Activated T-cell treated with anti-CD3 and anti-CD28 coated beads, Interleukin-2, amount 50 U/mL, for 24 hours (primary cell): ENCODE measurements at places on chromosomes 6 and 20.
A peak's percentile ranks its signal among the peaks of the same experiment; 100 is the strongest.

DNA sequence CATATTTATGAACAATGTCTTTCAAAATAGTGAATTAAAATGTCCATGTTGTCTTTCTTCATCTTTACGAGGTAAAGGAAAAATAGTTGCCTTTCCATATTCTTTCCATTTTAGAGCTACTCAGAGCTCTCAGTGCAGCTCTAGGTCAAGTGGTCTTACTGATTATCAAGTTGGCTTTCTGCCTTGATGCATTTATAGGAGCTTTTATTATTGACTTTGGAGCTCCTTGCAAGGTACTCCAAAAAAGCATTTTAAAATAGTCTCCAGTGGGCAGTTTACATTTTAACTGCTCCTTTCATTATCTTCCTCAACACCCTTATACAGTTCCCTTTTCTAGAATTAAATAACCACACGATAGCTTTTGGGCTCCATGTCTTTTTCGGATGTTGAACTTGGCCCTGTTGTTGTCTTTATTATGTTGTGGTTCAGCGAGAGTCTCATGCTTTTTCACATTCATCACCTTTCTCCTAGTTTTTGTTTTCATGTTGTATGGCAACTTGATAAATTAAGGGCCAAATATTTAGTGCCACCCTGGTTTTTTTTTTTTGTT is 122.9 kb downstream of the CLIC5 start:
- H3K36me3 ChIP-seq = no peaks in the 10 kb centered on the region
- DNase-seq = no peak
- H3K4me3 ChIP-seq = no peak overlapping the region
- H3K4me1 ChIP-seq = peaks cover 22% of the 10 kb centered on the region
- H3K27ac ChIP-seq = no peak overlapping the region

- DNase-seq = no peak
- H3K4me1 ChIP-seq = peaks cover 7% of the 10 kb centered on the region
- H3K27me3 ChIP-seq = no peaks in the 10 kb centered on the region
- no peak overlapping the region for H3K4me3 ChIP-seq
Observed at GRCh38 chr6:143125864-143126573, 65.3 kb downstream of the AIG1 start.

DNA sequence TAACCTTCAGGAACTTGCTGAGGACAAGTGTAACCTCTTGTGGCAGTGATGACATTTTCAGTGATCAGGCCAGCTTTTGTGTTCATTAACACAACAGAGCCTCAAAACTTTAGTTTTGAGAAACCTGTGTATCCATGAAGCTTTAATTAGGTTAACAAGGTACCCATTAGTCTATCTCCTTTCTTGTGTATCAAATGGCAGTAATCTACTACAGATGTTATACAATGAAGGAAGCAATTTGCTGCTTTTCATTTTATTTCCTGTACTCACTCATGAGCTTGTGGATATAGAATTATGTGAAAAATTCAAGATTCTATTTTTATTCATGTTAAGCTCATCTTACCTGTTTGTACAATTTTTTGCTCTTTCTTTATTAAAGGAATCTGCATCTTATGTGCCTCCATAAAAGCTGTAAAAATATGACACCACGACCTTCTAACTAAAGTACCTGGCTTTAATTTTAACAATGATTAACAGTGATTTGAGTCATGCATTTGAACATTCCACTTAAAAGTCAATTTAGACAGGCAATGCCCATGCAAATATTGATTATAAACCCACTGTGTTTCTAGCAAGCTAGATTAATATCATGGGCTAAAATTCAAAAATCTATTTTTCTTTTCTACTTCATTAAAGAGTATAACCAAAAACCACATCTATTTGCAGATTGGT is 897.3 kb downstream of the KIF16B start:
- no peak for DNase-seq
- no peaks in the 10 kb centered on the region for H3K27me3 ChIP-seq
- no peak overlapping the region for H3K4me3 ChIP-seq
- no peaks in the 10 kb centered on the region for H3K36me3 ChIP-seq
- no peak overlapping the region for H3K27ac ChIP-seq

DNA sequence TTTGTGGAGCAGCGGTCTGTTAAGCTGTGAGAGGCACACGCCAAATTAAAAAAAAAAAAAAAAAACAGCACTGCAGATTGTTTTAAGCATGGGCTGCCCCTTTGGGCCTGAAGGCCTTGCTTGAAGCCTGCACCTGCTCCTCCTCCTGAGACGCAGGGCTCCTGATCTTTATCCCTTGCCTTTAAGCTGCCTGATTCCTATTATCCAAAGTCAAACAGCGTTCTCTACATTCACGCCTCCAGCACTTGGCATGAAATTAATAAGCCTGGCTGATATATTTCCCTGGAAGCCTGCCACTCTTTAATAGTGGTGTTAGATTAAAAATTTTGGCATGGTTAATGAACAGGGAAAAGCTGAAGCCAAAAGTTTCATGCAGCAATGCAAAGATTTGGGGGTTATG is 163.9 kb downstream of the FAXC start:
- no peaks in the 10 kb centered on the region for H3K36me3 ChIP-seq
- H3K27ac ChIP-seq = no peak overlapping the region
- peaks cover 25% of the 10 kb centered on the region for H3K27me3 ChIP-seq
- DNase-seq = no peak
- H3K4me3 ChIP-seq = no peak overlapping the region

GRCh38 chr6:159170333-159170672 is 1.1 kb downstream of the FNDC1 start:
- DNase-seq = no peak
- no peak overlapping the region for H3K27ac ChIP-seq
- peaks cover 81% of the 10 kb centered on the region for H3K27me3 ChIP-seq
- peaks cover 19% of the 10 kb centered on the region for H3K4me1 ChIP-seq

GRCh38 chr6:45920819-45921511 is 94.7 kb downstream of the CLIC5 start:
- H3K36me3 ChIP-seq = no peaks in the 10 kb centered on the region
- peaks cover 57% of the 10 kb centered on the region for H3K4me1 ChIP-seq
- H3K4me3 ChIP-seq = peak overlapping the region; percentile 45

DNA sequence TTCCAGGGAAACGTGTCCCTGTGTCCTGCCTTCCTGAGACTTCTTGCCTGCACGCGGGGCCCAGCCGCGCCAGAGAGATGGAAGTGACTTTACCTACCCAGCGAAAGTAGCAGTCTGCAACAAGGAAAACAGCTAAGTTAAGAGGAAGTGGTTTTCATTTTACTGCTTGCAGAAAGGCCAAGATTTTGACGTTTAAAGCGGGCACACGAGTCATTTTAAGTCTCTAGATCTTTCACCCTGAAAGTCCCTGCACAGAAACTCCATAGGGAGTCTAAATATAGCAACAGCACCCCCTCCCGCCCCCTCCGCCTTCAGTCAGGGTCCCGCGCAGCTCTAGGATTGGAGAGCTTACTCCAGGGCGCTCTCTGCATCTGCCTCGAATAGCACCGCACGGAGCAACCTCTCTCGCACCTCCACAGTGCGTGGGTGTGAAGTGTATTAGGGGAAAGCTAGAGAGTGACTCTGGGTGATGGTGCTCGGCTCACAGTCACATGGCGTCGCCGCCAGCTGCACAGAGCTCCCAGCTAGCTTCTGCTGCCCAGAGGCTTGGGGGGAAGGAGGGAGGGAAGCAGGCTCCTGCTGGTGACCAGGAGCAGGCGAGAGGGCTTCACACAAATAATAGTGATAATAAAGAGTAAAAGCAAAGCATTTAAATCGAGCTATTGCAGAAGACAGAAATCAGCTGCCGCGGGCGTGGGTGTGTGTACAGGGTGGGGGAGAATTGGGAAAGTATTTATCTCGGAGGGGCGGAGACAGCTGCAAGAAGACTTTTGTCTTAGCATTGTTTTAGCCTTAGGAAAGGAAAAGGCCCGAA is 1.8 kb upstream of the KCNQ5 start:
- H3K36me3 ChIP-seq = peaks cover 6% of the 10 kb centered on the region
- peaks cover 64% of the 10 kb centered on the region for H3K4me1 ChIP-seq
- peak; percentile 84 for DNase-seq
- H3K27me3 ChIP-seq = peaks cover 3% of the 10 kb centered on the region

DNA sequence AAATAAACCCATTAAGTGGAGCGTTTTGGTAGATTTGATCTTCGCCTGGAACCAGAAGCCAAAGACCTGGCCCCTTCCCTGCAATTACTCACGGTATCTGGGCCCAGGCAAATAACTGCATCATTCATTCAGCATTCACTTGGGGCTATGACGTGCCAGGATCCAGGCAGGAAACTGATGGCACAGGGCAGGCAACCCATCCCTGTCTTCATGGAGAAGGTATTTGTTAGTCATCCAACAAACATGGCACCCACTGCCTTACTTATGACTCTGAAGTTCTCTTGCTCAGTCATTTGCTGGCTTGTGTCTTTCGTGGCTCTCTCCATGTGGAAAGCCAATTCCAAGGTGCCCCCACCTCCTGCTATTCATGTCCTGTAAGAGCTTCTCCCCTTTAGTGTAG is 232.4 kb downstream of the BMP7 start:
- H3K4me1 ChIP-seq = no peaks in the 10 kb centered on the region
- H3K36me3 ChIP-seq = no peaks in the 10 kb centered on the region

DNA sequence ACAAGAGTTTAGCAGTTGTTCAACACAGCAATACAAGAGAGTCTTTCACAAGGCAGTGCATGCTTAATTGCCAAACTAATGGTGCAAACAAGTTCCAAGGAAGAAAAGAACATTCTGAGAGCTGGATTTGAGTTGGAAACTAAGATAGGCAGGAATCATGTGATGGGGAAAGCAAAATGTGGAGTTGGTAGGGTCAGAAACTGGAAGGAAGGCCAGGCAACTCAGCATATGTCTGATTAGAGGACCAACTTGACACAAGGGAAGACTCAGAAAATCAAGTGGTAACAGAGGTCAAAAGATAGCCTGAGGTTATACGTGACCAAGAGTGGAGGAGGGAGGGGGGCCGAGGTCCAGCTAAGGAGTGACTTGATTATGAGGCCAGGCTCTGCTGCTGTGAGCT is 117.3 kb downstream of the SMLR1 start:
- DNase-seq = no peak
- H3K27ac ChIP-seq = no peak overlapping the region
- no peak overlapping the region for H3K4me3 ChIP-seq

GRCh38 chr20:46331611-46332361 is 23.5 kb upstream of the CDH22 start:
- H3K36me3 ChIP-seq = no peaks in the 10 kb centered on the region
- H3K27ac ChIP-seq = no peak overlapping the region
- no peak for DNase-seq

GRCh38 chr6:74410630-74411029 is 714.6 kb downstream of the CD109 start:
- no peaks in the 10 kb centered on the region for H3K4me1 ChIP-seq
- no peak overlapping the region for H3K27ac ChIP-seq

DNA sequence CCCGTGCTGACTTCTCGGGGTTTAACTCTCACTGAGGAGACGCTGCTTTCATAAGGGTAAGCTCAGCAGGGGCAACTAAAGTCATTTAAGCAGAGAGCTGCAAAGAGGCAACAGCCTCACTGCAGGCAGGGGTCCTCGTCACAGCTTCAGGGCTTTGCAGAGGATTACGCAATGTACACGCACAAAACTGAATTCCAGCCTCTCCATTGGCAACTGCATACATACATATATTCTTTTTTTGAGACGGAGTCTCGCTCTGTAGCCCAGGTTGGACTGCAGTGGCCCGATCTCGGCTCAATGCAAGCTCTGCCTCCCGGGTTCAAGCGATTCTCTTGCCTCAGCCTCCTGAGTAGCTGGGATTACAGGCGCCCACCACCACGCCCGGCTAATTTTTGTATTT is 2.4 kb downstream of the GMEB2 start:
- peaks cover 37% of the 10 kb centered on the region for H3K36me3 ChIP-seq
- no peak for DNase-seq
- H3K4me3 ChIP-seq = no peak overlapping the region
- H3K27ac ChIP-seq = no peak overlapping the region

DNA sequence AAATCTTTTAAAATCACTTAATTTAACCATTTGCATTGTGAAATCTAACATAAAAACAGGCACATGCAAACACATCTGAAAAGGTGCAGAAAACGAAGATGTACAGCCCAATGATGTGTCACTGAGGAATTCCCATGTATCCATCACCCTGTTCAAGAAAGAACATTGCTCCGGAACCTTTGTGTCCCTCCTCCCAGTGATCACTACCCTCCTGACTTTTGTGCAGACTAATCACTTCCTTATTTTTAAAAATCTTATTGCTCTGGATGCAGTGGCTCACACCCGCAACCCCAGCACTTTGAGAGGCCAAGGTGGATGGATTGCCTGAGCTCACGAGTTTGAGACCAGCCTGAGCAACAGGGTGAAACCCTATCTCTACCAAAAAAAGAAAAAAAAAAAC is 14.6 kb downstream of the GINS1 start:
- H3K27me3 ChIP-seq = no peaks in the 10 kb centered on the region
- H3K4me1 ChIP-seq = peaks cover 17% of the 10 kb centered on the region
- no peak for DNase-seq
- H3K36me3 ChIP-seq = peaks cover 83% of the 10 kb centered on the region
- no peak overlapping the region for H3K27ac ChIP-seq
- H3K4me3 ChIP-seq = no peak overlapping the region

GRCh38 chr6:111771629-111772028 is 101.6 kb downstream of the FYN start:
- H3K36me3 ChIP-seq = peaks cover 91% of the 10 kb centered on the region
- peaks cover 91% of the 10 kb centered on the region for H3K4me1 ChIP-seq
- no peak for DNase-seq

DNA sequence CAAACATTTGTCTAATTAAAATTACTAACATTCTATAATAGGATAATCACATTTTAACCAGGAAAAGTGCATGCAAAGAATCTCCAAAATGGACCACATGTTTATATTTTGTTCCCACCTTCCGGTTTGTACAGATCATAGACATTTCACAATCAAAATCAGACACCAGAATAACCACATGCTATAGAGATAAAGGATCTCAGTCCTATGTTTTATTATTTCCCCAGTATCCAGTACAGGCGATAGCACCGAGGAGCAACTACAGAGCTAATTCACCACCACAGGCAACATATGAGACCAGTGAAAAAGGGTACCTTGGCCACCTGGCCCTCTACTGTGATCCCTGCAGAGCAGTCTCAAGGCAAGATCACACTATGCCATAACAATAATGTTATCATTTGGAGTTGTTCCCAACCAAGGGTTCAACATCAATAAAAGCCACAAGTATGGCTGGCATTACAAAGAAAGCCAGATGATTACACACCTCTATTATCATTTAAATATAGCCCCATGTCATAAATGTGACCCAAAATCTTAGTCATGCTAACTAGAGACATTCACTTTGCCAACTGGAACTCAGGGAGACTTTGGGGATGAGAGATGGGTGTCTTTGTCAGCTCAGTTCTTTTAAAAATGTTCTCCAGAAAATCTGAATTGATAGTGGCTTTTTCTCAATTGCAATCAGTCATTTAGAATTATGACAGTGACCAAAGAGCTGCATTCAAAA is 46.7 kb downstream of the RALGAPA2 start:
- H3K27ac ChIP-seq = no peak overlapping the region
- H3K36me3 ChIP-seq = peaks cover 2% of the 10 kb centered on the region
- H3K4me1 ChIP-seq = peaks cover 25% of the 10 kb centered on the region
- H3K4me3 ChIP-seq = no peak overlapping the region

DNA sequence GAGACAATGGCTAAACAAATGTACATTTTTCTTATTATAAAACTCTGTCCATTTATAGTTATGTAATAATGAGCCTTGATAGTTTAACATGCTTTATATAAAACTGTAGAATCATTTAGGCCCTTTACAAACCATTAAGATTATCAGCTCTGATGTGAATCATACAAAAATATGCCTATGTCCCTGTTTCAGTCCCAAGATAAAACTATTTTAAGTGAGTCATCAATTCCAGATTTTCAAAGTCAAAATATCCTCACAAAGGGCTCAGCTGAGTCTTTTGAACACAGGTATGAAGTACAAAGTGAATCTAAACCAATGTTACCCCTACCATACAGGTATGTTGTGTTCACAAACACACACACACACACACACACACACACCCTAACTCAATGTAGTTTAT is 88.0 kb downstream of the PTPRK start:
- no peaks in the 10 kb centered on the region for H3K27me3 ChIP-seq
- H3K4me3 ChIP-seq = no peak overlapping the region
- no peak for DNase-seq
- H3K36me3 ChIP-seq = no peaks in the 10 kb centered on the region
